ENCODE measurements at places on chromosomes 7 and 10.

- no peak for DNase-seq
Measured at GRCh38 chr10:23452033-23452655, 13.3 kb downstream of the OTUD1 start.

- DNase-seq = no peak
Measured at GRCh38 chr10:86061278-86062197, 305.1 kb downstream of the GRID1 start.

DNA sequence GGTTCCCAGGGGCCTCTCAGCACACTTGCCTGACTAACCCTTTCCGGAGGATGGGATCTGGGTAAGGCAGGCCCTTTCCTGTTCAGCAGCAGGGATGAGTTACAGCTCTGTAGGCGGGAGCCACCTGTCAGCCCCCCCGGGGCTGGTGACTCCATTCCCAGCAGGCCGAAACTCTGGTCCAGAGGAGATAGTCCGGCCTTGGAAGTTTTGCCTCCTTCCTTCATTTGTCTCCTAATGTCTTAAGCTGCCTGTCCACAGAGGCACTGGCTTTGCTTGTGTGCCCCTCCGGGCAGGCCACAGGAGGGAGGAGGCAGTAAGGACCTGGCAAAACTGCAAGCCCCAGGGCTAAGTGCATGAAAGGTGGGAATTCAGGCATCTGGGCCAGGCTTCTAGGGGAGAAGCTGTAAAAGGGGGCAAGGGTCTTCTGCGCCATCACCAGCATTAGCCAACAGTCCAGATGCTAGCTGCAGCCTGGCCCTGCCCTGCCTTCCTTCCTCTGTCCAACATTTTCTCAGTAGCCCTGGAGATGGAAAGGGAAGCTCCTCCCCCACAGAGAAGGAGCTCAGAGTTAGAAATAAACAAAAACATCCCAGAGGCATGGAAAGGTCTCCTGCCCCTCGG is 1.2 kb downstream of the ADIRF start:
- no peak for DNase-seq

GRCh38 chr10:58672845-58673244 is 160.2 kb downstream of the BICC1 start:
- DNase-seq = peak; percentile 52

DNA sequence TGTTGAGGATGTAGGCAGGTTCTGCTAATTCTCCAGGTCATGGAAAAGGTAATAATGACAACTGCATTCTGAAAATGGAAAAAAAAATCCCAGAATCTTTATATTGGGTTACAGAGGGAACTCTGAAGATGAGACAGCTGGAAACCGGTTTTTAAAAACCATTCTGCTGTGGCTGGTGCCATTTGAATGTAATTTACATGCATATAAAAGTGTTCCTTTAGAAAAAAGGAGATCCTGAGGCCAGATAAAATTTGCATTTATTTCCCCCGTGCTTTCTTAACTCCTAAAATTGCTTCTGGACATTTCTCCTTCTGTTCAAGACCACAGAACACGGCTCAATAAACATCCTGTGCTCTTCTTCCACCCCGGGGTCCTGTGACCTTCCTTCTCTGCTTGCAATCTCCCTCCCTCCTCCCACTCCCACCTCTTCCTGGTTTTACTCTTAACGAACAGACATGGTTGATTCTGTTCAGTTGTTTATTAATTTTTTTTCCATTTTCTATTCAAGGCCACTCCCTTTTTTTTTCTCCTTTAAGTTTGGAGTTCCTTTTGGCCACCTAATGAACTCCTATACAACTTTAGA is 41.6 kb downstream of the SH2D4B start:
- no peak for DNase-seq

All from fibroblast of skin of right quadriceps (primary cell).